ENCODE measurements at places on chromosomes 2 and 18.

- DNase-seq: no peak
Observed at GRCh38 chr18:3246635-3247239, 864 bp upstream of the MYL12A start.

DNA sequence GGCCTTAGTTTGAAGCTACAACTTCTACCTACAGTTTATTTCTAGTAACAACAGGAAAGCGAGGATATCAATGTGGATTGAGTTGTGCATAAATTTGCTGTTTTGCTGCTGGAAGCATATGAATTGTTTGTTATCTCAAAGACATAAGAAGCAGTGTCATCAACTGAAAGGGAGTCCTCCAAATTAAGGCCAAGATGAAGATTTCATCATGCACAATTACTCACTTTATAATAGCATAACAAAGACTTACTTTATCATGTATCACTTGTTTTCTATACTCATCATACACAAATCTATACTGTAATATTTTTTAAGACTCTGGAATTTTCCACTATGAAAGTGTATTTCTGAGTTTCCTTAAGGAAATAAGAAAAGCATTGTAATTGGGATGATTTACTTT is 136.1 kb upstream of the FANCL start:
- no peak for DNase-seq

DNA sequence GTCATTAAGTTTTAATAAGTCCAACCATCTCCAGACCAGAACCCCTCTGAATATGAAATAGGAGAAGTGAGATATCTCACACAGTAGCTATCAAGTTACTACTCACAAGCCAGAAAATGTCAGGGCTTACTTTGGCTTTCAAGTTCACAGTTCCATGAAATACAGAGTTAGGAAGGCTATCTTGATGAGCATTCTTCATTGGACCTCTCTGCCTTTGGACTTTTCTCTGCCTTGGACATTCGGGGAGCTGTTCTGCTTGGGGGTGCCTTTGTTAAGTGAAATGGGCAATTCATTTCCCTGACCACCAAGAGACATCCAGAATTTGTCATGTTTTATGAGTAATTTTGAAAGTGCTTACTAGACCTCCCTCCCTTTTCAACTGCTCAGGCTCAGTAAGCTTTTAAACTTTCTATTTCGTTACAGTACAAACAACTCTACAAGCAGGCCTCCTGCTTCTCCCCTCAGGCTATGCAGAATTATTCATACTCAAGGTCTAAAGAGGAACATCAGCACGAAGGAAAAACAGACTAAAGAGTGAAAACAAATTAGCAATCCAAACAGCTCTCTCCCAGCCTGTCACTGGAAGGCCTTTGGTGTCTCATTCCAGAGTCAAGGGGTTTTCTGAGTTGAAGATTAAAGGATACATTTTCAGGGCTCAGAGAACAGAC is 95.3 kb downstream of the MREG start:
- DNase-seq: no peak

GRCh38 chr2:68487773-68488355 is 20.5 kb downstream of the APLF start:
- DNase-seq: no peak

GRCh38 chr2:3229221-3229620 is 148.4 kb downstream of the EIPR1 start:
- no peak for DNase-seq

GRCh38 chr2:11655495-11655894 is 14.5 kb downstream of the NTSR2 start:
- no peak for DNase-seq

- no peak for DNase-seq
Observed at GRCh38 chr2:64989982-64990614, 899 bp downstream of the SLC1A4 start.

- no peak for DNase-seq
Observed at GRCh38 chr2:185473838-185474237, 264.8 kb upstream of the FSIP2 start.

- peak; percentile 26 for DNase-seq
Observed at GRCh38 chr2:233247744-233248143, 3.7 kb upstream of the ATG16L1 start.

DNA sequence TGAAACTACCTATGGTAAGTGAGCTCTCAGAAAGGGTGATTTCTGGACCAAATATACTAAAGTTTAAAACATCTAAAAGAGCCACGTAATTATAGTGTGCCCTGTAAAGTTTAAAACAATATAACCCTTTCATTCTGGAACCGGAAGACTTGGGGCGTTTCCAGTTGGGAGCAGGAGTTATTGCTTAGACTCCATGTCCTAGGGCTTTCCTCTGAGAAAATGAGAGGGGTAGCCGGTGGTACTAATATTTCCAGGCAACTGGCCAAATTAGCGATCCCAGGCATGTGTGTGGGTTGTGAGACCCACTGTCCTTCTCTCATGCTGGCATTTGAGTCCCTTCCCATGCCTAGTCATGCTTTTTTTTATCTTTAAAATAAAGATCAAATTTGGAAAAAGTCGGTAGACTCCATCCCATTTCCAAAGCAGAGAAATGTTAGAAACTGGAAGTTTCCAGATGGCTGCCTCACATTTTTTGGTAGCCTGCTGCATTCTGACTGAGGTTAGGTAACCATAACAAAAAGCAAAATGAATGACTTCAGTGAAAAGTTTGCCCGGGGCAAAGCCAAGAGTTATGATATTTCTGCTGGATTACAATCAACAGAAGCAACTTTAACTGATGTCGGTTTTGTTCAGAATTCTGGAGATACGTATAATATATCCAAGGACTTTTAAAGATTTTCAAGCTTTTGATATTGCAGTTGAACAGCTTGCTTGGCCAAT is 227.4 kb downstream of the SS18 start:
- DNase-seq: no peak

DNA sequence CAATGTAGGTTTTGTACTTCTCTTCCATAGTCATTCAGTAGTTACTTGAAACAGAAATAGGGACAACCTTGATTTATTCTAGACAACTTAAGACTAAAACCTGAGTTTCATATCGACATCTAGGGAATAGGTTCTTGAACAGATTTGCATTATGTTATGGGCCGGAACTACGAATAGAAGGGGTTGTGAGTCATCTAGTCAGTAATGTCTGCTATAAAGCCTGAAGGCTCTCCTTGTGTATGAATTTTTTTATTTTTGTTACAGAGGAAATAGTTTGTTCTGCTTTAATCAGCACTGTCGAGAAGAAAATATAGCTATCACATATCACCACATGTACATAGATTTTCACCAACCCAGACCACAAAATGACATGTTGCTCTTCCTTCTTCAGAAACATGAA is 17.3 kb upstream of the TRIM43 start:
- DNase-seq: no peak

GRCh38 chr2:197134206-197134605 is 176.4 kb downstream of the ANKRD44 start:
- DNase-seq: no peak

- DNase-seq: no peak
Observed at GRCh38 chr2:171167352-171167997, 6.8 kb upstream of the TLK1 start.

- DNase-seq: no peak
Observed at GRCh38 chr2:229660951-229661350, 53.4 kb downstream of the DNER start.

GRCh38 chr18:68660354-68661183 is 54.3 kb downstream of the TMX3 start:
- DNase-seq: no peak

GRCh38 chr18:63290821-63291200 is 28.8 kb downstream of the BCL2 start:
- DNase-seq: no peak

DNA sequence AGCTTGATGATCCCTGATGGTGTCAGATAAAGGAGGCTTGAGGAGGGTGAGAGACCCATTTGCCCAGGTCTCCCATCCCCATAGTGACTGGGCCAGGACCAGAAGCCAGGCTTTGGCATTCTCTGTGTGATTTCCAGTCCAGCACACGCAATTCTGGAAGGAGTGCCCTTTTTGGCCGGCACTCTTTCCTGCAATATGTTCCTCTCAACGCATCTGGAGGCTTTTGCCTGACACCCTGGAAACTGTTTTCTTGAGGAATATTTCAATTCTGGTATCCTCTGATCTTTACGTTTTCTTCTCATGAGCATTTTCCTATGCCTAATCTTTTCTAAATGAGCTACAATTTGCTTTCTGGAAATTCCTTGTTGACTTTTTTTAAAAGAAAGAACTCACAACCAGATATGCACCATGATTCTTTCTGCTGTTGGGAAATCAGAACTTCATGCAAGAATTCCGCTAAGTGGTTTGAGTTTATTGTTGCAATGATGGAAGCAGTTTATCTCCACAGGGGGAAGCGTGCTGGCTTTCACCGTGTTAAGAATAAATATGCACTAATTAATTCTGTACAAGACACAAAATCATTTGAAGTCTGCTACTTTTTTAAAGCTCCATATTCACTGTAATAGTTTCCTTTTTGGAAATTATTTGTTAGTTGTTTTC is 143.7 kb downstream of the NAPG start:
- DNase-seq: no peak

DNA sequence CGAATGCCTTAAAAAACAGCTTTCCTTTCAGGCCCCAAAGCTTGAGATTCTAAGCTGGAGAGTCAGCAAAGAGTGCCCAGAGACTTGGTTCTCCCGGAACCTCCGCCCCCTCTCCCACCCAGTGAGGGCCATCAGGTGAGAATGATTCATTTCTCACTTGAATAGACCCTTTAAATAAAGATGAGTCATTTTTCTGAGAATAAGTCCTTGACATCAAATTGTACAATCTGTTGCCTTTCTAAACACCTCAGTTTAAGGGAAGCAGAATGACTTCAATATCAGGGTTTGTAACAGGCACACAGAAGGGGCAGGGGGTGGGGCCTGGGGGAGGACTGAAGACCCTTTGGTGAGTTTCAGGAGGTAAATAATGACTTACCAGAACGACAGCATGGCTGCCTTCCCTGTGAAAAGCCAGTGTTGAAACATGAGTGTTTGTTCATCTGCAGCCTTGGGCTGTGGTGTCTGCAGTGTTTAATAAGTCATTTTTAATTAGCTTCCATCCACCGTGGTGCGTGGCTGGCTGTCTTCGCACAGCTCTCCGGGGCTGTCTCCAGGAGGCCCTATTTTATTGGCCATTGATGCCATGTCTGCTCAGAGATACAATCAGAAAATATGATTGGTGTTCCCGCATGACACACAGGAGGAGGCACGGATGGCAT is 134.9 kb upstream of the ZNF236 start:
- no peak for DNase-seq

DNA sequence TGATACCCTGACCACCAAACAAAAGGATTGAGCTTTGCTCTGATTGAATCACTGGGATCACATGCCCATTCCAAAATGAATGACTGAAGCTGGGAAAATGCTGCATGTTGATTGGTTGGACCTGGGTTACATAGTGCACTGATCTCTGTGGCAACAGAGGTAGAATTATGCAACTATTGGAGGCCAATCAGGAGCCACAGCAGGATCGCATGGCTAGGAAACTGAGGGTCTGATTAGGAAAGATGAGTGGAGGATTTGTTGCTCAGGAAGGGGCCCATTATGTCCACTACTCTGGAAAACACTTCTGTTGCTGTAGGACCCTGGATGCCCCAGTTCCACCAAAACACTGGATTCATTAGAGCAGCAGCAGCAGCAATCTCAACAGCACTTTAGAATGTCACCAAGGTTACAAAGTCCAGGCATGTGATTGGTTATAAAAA is 25.9 kb upstream of the SGPP2 start:
- no peak for DNase-seq

DNA sequence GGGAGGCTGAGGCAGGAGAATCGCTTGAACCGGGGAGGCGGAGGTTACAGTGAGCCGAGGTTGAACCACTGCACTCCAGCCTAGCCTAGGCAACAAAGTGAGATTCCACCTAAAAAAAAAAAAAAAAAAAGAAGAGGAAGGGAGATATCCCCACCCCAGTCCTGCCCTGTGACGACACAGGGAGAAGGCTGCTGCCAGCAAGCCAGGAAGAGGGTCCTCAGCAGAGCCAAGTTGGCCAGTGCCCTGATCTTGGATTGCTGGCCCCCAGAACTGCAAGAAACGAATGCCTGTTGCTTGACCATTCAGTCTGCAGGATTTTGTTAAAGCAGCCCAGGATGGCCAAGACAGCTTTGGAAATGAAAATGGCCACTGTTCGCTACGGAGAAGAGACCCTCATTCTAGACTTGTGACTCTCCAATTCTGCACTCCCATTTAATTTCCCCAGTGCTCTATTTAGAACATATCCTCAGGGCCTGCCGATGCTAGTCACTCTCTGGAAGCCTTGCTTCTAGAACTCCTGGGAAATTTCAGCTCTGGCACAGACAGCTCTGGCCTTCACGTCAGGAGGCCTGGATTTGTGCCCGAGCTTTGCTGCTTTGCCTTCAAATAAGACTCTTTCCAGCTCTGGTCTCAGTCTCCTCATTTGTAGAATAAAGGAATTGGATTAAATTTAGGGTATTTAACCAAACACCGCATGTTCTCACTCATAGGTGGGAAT is 15.7 kb upstream of the AMMECR1L start:
- DNase-seq: no peak

DNA sequence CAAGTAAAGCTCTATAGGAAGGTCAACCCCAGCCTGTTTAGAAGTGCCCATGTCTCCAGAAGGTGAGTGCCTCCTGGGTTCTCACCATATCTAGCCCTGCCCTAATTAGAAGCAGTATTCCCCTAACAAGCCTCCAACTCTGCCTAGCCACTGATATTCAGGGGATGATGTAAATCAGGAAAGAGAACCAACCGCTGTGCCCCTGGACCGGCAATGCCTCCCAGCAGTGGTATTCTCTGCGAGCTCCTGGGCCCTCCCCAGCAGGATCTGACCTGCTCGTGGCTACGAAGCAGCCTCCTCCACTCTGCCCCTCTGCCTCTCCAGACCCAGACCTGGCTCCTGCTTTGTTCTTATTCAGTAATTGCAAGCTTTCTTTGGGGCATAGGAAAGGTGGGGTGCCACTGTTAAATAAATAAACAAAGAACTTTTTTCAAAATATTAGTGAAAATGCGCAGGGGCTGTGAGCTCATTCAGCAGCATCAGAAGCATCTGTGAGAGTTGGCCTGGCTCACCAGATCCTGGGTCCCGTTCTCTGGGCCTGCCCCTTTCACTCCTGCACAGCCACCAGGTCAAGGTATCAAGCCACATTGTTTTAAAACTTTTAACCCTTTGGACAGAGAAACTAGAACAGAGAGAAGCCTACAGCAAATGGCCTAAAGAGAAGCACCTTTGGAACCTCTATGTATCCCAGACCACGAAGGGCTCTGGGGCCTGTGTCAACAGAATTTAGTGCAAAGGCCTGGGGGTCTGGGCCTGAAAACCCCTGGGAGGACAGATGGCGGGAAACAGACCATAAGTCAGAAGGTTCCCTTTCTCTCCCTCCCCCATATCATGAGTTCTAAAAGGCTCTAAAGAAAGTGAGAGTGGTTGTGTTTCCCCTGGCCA is 11.9 kb downstream of the MREG start:
- DNase-seq: no peak

- no peak for DNase-seq
Observed at GRCh38 chr2:46521215-46521683, 41.9 kb downstream of the TMEM247 start.
